ENCODE measurements at places on chromosomes 1 and 21.

GRCh38 chr1:25135909-25136308 lies 96.4 kb downstream of the SYF2 start:
- no peak for DNase-seq

DNA sequence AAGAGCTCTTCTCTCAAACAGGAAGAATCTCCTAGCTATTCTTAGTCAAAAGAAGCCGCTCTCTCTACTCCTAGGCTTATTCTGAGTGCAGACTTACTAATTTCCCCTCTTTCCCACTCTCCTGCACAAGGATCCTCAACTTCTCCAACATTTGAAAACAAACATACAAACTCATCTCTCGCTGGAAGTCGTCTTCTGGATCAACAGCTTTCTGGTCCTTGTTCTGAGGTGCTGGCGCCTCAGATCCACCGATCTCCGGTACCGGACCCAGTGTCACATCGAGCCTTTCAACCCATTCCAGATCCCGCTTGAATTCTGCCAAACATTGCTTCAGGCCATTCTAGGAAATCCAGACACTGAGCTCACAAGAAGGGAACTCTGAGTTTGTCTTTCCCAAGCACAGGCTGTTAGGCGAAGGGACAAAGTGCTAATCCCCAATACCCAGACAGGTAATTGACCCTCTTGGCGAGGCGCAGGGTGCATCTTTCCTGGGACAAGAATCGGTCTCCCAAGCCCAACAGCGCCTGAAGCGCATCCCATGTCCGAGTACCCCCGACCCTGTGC lies 696 bp downstream of the EBNA1BP2 start:
- DNase-seq = no peak

DNA sequence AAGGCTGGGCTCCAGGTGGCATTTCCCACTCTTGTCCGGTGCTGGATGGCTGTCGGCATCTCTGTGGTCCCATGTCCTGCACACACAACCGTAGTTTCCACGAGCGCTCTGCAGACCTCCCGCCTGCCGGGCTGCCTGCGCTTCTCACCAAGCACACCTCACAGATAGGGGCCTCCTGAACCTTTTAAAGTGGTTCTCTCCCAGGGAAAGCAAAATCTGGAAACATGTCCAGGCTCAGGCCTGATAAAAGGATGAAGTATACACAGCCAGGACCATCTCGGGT lies 46.2 kb downstream of the CAPN9 start:
- no peak for DNase-seq

- DNase-seq = no peak
These were observed 15.1 kb downstream of the C1orf174 start for GRCh38 chr1:3884966-3885365.

- no peak for DNase-seq
These were observed 126.2 kb upstream of the COL6A1 start for GRCh38 chr21:45855248-45855811.

GRCh38 chr1:201261771-201262547 lies 21.3 kb upstream of the PKP1 start:
- DNase-seq = no peak

DNA sequence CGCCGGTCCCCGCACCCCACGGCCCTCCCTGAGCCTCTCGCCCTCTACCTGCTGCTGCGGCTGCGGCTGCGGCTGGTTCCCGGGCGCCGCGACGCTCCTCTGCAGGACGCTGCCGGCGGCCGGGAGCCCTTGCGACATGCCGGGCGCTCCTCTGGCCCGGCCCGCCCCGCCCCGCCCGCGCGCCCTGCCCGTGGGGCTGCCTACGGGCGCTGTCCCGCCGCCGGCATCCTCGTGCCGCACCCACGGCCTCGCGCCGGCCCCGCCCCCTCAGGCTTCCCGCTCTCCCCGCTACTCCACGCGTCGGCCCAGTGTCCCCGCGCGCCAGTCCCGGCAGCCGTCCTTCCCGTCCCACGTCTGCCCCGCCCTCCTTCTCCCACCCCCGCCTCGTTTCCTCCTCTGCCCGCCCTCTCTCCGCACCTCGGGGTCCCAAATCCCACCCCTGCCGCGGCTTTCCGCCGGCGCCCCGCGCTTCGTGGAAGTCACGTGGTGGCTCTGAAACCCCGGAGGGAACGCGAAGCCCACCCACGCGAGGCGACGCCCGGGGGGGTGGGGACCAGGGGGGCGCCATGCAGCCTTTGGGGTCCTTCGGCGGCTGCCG lies at the start of gene BATF3:
Gene BATF3 (minus strand): TSS at position 216 of the 598 bp plus-strand sequence. CDS start 78 bp downstream, at position 138.
- peak; percentile 78 for DNase-seq

DNA sequence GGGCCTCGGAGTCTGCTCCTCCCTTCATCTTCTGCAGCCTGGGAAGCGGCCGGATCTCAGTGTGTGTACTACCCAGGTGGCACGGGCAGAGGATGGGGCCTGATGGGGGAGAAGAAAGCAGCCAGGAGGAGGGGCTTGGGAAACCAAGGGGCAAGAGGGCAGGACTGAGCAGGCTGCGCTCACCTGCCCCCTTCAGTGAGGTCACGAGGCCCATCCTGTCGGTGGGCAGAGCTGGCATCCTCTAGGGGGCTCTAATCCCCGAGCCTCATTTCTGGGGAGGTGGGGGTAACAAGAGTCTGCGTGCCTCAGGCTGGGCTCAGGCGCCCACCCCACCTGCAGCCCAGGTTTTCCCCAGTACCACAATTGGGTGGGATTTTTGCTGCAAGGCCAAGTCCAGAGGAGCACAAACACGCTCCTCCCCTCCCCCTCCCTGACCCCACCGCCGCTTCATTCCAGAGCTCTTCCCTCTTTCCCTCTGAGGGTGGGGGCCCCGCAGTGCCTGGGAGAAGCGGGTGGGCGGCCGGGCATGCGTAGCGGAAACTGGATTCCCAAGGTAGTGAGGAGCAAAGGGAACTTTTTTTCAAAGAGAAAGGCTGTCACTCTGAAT lies 1.8 kb upstream of the WNT3A start:
- no peak for DNase-seq

GRCh38 chr1:205071801-205072200 lies 12.5 kb downstream of the TMEM81 start:
- no peak for DNase-seq

DNA sequence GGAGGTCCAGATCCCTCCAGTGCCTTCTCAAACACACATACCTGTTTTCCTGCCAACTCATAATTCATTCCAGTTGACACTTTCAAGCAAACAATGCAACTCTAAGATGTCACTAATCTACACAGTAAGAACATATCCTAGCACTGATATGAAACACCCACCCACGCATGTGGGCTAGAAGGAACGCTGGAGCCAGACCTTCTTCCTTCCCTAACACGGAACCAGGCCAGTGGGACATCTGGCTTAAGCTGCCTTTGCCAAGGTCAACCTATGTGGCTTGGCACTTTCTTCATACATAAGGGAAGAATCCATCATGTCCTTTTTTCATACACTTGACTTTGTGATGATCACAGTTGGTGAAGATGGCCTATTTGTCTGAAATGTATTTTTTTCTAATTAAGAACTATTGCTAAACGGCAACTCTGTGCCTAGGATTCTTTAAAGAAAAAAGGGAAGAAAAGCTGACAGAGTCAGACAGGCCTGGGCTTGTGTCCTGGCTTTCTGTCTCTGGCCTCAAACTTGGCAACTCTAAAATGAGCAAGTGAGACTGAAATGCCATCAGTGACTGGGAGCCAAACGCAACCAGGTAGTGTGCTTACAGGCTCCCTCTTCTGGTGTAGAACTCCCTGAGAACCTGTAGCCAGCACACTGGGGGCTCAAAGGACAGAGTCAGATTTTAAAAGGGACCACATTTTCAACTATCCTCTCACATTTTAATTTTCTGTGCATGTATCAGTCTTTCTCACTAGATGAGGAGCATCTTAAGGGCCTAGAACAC lies 92.6 kb upstream of the BEND5 start:
- DNase-seq = no peak

DNA sequence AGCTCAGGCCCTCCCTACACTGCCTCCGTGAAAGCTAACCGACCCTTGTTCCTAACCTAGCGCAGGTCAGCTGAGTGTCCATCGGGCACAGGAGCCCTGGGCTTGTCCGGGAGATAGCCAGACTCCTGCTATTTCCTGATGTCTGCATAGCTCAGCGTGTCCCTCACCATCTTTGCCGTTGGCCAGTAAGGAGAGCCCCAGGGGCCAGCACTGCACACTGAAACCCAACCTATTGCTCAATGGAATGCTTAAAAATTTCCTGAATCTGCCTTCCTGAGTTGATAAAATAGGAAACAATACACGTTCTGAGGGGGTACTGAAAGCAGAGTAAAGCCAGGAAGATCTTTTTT lies 2.2 kb downstream of the RUNX1 start:
- DNase-seq = no peak

DNA sequence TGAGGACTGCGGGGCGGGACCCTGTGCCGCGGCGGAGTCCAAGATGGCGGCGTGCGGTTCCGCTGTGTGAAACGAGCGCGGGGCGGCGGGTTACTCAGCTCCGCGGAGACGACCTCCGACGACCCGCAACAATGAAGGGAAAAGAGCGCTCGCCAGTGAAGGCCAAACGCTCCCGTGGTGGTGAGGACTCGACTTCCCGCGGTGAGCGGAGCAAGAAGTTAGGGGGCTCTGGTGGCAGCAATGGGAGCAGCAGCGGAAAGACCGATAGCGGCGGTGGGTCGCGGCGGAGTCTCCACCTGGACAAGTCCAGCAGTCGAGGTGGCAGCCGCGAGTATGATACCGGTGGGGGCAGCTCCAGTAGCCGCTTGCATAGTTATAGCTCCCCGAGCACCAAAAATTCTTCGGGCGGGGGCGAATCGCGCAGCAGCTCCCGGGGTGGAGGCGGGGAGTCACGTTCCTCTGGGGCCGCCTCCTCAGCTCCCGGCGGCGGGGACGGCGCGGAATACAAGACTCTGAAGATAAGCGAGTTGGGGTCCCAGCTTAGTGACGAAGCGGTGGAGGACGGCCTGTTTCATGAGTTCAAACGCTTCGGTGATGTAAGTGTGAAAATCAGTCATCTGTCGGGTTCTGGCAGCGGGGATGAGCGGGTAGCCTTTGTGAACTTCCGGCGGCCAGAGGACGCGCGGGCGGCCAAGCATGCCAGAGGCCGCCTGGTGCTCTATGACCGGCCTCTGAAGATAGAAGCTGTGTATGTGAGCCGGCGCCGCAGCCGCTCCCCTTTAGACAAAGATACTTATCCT lies 430 bp downstream of the RBM15 start:
- DNase-seq = peak; percentile 76

DNA sequence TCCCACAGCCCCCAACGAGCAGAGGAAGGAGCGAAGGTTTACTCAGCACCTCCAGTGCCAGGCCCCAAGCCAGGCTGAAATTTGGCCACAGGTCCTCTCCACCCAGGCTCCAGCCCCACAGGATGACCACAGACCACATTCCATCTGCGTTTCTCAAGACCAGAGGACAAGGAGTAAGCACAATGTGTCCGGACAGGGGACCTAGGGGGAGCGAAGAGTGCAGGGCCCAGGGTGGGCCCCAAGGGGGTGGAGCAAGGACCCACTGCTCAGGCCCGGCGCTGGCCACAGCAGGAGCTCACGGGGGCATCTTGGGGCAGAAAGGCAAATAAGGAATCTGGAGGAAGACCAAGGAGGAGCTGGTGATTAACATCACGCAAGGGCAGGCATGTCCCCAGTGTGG lies 100.5 kb downstream of the NPHP4 start:
- no peak for DNase-seq

GRCh38 chr21:41152147-41152546 lies 15.8 kb upstream of the BACE2 start:
- DNase-seq = no peak

DNA sequence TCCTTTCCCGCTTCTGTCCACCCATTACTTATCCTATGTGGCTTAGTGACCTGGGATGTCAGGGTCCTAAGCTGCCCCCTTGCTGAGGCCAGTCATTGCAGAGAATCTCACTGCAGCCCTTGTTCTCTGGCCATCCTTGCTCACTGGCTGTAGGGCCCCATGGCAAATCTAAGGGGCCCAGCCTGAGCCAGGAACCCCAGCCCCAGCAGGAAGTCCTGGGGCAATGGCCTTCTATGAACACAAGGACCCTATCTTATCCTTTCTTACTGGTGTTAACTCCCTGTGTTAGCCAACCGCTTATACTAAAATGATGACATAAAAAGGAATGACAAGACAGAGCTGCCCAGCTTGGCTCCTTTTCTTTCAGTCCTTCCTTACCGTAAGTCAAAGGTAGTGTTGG lies 29.9 kb downstream of the DHCR24 start:
- DNase-seq = no peak

GRCh38 chr1:119874186-119874585 lies 22.1 kb downstream of the ADAM30 start:
- no peak for DNase-seq

DNA sequence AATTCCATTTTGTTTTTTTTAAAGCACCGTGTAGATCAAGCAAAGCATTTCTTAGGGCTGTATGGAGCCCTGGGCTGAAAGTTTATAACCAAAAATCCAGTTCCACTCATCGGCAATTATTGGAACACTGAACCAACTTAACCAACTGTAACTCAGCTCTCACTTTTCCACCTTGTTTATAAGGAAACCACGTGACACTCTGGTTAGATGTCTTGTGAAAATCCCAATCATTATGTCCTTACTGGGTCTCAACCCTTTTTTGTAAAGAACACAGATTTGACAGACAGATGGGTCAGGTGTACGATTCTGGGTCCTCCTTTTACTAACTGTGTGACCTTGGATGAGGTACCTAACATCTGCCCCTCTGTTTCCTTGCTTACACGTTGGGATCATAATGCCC lies 6.2 kb downstream of the PLA2G5 start:
- no peak for DNase-seq

DNA sequence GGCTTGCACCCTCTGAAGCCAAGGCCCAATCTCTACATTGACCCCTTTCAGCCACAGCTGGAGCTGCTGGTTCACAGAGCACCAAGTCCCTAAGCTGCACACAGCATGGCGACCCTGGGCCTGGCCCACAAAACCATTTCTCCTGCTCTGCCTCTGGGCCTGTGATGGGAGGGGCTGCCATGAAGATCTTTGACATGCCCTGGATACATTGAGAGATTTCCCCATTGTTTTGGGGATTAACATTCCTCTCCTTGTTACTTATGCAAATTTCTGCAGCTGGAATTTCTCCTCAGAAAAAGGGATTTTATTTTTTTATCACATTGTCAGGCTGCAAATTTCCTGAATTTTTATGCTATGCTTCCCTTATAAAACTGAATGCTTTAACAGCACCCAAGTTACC lies 235.8 kb downstream of the COL11A1 start:
- DNase-seq = no peak

- DNase-seq = no peak
These were observed 70.5 kb downstream of the STUM start for GRCh38 chr1:226619031-226619430.

GRCh38 chr1:33640114-33640660 lies 167.7 kb downstream of the ZSCAN20 start:
- DNase-seq = no peak

- DNase-seq = peak; percentile 17
These were observed 15.0 kb downstream of the CRNN start for GRCh38 chr1:152398812-152399698.

DNA sequence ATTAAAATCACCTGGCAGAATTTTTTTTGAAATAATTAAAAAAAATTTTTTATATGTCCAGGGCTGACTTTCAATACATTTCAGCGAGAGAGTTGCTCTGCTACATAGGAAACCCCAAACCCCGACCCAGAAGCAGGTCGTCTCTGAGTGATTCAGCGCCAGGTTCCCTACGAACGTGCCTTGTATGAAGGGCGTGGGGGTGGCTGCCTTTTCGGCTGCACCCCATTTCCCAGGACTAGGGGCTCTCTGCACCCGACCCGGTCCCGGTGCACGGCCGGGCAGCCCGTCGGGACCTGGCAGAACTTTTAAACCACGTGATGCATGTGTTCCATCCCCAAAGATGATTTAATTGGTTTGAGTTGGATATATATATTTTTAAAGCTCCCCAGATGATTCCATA lies 15.8 kb upstream of the SCYL3 start:
- DNase-seq = no peak

GRCh38 chr21:32753818-32754585 lies 17.6 kb downstream of the PAXBP1 start:
- DNase-seq = no peak
